ENCODE measurements at places on chromosomes 1 and 21.

DNA sequence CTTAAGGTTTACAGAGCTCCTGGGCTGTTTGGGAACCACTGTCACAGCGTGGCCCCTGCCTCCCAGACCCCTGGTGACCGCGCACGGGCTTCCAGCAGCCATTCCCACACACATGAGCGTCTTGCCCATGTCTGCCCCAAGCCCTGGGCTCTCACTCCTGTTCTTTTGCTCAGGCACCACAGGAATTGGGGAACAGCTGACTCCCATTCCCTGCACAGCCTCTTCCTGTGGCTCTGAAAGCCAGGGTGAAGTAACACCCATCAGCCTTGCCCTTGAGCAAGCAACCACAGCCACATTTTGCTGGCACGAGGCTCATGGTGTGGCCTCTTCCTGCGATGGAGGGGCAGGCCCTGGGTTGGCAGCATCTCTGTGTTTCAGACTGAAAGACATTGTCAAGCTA is 14.3 kb upstream of the GPR157 start:
- DNase-seq: no peak

- no peak for DNase-seq
Measured at GRCh38 chr1:52727114-52727586, 897 bp downstream of the ZYG11B start.

- no peak for DNase-seq
Measured at GRCh38 chr1:219367496-219367895, 193.8 kb downstream of the LYPLAL1 start.

- DNase-seq: no peak
Measured at GRCh38 chr21:32597205-32597604, 11.9 kb upstream of the TCP10L start.

- DNase-seq: no peak
Measured at GRCh38 chr1:29962831-29963247, 726.5 kb downstream of the PTPRU start.

- DNase-seq: no peak
Measured at GRCh38 chr1:47926461-47926999, 70.7 kb downstream of the TRABD2B start.

DNA sequence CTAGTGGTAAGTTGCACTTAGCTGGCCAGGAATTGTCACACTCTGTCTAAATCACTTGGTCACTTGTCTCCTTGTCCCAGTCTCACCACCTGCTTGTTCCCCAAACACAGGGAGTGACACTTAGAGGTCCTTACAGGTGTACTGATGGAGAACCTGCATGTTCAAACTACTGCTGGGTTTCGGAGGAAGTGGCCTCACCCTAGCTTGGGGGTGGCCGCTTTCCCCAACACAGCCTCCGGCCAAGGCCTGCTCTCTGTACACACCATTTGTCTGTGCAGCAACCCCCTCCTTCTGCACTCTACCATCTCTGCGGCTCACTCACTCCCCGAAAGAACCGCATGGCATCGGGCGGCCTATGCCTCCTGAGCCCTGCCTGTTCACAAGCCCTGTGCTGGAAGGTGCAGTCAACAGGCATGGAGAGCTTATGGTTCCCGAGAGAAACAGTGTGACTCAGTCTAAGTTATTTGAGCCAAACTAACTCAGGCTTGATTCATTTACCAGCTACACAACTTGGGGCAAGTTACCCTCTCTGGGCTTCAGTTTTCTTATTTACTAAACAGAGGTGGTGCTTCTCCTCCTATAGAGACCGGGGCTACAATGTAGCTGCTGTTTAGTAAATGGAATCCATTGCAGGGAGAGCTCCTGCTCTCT is 10.5 kb upstream of the SPRR4 start:
- DNase-seq: no peak

GRCh38 chr1:54940042-54940441 is 40.4 kb upstream of the TMEM61 start:
- DNase-seq: no peak

GRCh38 chr1:193176113-193176512 is 10.3 kb downstream of the B3GALT2 start:
- DNase-seq: no peak

DNA sequence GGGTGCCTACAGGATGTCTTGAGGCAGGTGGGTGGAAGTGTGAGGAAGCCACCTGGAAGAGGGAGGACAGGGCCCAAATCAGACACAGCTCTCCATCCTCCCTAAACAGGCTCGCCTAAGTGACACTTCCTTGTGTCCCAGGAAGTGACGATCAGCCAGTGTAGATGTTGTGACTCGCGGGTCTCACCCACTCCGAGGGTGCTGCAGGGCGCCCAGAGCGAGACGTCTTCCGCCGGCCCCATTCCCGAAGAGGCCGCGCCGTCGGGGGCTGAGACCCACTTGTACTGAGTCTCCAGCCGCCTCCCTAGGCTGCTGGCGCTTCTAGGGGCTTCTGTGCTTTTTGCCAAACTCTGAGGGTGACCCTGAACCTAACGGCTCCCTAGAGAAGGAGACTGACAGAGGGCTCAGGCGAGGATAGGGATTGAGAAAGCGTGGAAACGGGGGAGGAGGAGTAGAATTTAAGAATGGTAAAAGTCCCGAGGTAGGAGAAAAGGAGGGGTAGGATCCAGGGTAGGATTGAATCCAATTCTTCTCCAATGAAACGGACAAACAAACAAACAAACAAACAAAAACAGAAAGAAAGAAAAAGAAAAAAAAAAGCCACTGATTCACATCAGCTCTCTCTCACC is 543 bp upstream of the MARK1 start:
- DNase-seq: peak; percentile 26

GRCh38 chr21:38878379-38879179 is 72.8 kb downstream of the ETS2 start:
- no peak for DNase-seq

- no peak for DNase-seq
Measured at GRCh38 chr1:184770181-184770979, 15.7 kb upstream of the EDEM3 start.

- DNase-seq: no peak
Measured at GRCh38 chr1:1826356-1827088, 48.3 kb upstream of the NADK start.

DNA sequence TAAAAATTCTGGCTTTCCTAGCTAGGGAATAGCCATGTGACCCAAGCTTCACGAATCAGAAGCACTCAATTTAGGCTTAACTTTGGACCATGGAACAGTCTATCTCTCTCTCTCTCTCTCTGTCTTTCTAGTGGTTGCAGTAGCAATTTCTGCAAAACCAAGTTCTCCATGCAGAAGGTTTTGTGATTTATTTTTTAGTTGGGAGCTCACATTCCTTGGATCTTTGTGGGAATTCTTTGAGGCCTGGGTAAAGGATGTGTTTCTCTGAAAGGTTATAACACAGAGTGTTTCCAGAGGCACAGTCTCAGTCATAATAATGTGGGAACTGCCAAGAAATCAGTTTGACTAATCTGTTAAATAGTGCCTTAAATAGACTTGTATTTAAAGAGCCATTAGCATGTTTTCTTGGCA is 112.3 kb upstream of the COL11A1 start:
- no peak for DNase-seq

GRCh38 chr1:67532452-67533216 is 102.4 kb upstream of the SERBP1 start:
- DNase-seq: peak; percentile 83

- DNase-seq: peak; percentile 79
Measured at GRCh38 chr1:226702957-226703831, 35.9 kb downstream of the ITPKB start.

DNA sequence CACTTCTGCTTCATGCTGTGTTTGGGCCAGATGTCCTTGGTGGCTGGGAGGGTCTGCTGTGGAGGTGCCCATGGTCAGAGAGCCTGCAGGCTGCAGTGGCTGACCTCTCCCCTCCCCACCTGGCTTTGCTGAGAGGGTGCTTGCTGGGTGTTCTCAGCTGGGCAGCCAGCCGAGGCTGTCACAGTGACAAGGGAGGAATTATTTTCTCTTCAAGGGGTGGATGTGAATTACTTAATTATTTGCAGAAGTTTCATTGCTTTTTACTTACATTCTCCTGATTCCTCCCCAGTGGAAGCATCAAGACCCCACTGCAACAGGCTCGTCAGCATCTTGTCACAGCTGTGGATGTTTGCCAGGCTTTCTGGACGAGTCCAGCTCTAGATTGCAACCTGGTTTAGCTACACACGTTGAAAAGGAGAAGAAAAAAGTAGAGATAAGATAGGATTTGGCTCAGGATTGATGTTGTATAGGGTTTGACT is 70.3 kb downstream of the GALNT2 start:
- DNase-seq: no peak

DNA sequence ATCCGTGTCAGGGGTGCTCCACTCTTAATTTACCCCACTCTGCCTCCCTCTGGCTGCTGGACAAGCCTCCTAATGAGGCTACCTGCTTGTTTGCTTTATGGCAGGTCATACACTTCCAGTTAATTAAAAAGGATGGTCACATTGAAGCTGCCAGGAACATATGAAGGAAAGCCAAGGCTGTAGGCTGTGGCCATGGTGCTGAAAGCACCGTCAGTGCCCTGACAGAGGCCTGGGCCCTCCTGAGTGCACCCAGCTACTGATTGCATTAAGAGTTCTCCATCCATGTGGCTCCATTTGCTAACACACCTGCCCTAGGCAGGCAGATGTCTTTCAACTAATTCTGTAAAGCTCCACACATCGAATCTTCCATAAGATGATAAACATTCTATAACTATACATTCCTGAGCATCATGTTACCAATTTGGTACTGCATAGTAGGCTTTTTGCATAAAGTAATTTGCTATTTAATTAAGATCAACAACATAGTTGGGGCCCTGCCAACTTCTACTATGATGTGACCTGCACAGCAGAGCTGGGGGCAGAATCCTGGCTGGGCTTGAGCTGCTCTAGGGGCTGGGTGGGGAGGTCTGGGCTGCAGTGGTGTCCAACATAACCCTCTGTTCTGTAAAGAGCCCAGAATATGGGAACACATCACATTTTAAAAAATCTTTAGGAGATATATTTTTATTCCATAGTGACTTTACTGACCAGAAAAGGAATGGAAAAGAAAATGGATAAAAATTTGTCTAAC is 224.8 kb downstream of the SIPA1L2 start:
- DNase-seq: no peak

- DNase-seq: no peak
Measured at GRCh38 chr1:150760013-150760412, 5.6 kb downstream of the CTSS start.

- DNase-seq: no peak
Measured at GRCh38 chr1:67889953-67890567, 56.8 kb upstream of the GNG12 start.

DNA sequence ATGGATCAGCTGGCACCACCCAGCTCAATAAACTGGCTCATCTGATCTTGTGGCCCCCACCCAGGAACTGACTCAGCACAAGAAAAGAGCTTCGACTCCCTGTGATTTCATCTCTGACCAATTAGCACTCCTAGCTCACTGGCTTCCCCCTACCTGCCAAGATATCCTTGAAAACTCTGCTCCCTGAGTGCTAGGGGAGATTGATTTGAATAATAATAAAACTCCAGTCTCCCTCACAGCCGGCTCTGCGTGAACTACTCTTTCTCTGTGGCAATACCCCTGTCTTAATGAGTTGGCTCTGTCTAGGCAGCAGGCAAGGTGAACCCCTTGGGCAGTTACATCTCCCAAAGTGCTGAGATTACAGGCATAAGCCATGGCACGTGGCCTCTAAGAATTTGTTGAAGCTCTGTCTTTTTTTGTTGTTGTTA is 11.8 kb upstream of the RHBDL2 start:
- DNase-seq: no peak

DNA sequence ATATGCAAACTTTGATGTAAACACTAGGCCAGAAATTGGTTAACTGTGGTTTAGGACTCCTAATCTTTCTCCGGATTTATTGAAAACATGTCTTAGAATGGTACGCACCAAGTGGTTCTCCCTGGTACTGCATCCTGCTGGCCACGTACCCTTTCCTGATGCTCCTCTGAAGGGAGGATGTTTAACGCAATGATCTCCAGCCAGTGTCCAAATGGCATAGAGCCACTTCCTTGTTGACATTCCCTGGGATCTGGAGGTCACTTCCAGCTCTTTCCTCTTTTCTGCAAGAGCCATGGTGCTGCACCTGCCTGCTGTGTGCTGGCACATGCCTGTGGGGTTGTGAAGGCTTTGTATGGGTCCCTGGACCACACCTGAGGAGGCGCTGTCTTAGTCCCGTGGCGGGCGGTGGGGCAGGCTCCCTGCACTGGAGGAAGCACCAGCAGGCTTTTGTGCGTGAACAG is 53.9 kb downstream of the GALNT2 start:
- DNase-seq: no peak

- no peak for DNase-seq
Measured at GRCh38 chr21:24411429-24411828, 1195.9 kb downstream of the MRPL39 start.

GRCh38 chr1:147748676-147749350 is 11.6 kb downstream of the GJA5 start:
- DNase-seq: no peak

DNA sequence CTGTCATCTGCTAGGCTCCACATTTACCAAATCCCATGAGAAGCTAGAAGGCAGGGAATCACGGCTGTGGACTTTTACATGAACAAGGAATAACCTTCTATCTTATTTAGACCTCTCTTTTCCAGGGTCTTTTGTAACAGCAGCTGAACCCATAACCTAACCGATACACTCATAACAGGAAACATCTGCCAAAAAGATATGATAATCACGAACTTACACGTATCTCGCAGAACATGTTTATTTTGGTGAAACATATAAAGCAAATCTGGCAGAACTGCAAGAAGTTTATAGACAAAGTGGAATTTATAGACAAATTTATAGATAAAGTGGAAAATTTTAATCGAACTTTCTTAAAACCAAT is 20.4 kb downstream of the TINAGL1 start:
- DNase-seq: no peak

- DNase-seq: no peak
Measured at GRCh38 chr1:2477309-2477708, 1.2 kb downstream of the PLCH2 start.

DNA sequence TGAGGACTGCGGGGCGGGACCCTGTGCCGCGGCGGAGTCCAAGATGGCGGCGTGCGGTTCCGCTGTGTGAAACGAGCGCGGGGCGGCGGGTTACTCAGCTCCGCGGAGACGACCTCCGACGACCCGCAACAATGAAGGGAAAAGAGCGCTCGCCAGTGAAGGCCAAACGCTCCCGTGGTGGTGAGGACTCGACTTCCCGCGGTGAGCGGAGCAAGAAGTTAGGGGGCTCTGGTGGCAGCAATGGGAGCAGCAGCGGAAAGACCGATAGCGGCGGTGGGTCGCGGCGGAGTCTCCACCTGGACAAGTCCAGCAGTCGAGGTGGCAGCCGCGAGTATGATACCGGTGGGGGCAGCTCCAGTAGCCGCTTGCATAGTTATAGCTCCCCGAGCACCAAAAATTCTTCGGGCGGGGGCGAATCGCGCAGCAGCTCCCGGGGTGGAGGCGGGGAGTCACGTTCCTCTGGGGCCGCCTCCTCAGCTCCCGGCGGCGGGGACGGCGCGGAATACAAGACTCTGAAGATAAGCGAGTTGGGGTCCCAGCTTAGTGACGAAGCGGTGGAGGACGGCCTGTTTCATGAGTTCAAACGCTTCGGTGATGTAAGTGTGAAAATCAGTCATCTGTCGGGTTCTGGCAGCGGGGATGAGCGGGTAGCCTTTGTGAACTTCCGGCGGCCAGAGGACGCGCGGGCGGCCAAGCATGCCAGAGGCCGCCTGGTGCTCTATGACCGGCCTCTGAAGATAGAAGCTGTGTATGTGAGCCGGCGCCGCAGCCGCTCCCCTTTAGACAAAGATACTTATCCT is 430 bp downstream of the RBM15 start:
- DNase-seq: peak; percentile 51

- DNase-seq: no peak
Measured at GRCh38 chr1:212470059-212470458, 37.3 kb downstream of the NENF start.

GRCh38 chr1:215076322-215076721 is 6.2 kb upstream of the KCNK2 start:
- DNase-seq: no peak

GRCh38 chr1:155123801-155124200 is 3.9 kb upstream of the EFNA1 start:
- DNase-seq: no peak

All from left kidney (tissue), 8 donors.